Stimulated activated naive CD4-positive, alpha-beta T cell (primary cell): ENCODE measurements at places on chromosomes 3 and 15.
A peak's percentile ranks its signal among the peaks of the same experiment; 100 is the strongest.

- DNase-seq, result no peak
These were observed 39.6 kb downstream of the SCAP start for GRCh38 chr3:47436180-47436579.

DNA sequence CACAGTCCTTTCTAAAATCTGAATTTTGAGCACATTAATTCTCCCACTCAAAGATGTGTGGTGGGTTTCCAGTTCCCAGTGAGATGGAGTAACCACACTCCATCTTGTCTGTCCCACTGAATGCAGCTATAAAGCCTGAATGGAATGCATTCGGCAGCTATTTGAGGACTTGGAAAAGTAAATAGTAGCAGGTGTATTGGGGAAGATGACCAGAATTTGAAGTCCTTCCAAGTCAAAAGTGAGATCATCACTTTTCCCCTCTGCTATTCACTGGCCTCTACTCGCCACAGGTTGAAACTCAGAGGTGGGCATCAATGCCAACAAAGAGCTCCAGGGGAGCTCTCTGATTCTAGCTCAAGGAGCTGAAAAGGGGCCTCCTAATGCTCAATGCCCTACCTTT lies 8.1 kb upstream of the GNB5 start:
- DNase-seq, result no peak

GRCh38 chr3:3154879-3155610 lies 24.4 kb downstream of the CRBN start:
- DNase-seq, result no peak

GRCh38 chr3:99984668-99985067 lies 129.6 kb downstream of the FILIP1L start:
- no peak for DNase-seq

GRCh38 chr15:63160638-63161037 lies 3.4 kb upstream of the RPS27L start:
- DNase-seq, result no peak

- no peak for DNase-seq
These were observed 129.6 kb downstream of the CHSY1 start for GRCh38 chr15:101122266-101122665.

- peak; percentile 78 for DNase-seq
These were observed at the start of gene ALS2CL for GRCh38 chr3:46693038-46693891. ALS2CL (minus strand) TSS chr3:46693679; CDS start chr3:46689440, 4,239 bp downstream.

DNA sequence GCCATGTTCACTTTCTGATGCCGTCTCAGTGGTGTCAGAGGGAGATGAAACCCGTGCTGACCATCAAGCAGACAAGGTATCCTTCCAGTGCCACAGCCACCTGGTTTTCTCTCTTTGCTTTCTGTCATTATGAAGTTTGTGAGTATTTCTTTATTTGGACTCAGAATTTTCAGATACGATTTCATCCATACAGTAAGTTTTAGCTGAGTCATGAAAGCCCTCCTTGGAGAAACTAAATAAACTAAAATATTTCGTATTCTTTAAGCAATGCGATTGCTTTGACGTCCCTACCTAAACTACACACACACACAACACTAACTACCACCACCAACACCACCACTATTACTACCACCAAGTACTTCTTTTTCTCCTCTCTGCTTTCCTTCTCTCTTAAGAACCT lies 350.1 kb downstream of the NTRK3 start:
- DNase-seq, result no peak

DNA sequence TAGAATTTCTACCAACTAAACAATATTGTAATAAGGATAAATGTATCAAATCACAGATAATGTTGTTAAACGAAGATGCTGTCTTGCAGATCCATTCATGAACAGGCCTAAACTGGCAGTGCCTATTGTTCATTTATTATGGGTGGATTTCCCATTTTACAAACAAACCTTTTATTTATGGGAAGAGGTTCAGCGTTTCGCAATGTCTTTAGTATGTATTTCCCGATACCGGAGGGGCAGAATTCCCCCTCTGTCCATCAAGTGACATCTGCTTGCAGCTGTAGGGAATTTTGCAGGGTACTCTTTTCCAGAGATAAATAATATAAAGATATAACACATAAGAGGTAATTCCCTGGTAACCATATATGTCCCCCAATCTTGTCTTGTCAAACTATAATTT lies 5.7 kb downstream of the CEP19 start:
- no peak for DNase-seq

- no peak for DNase-seq
These were observed 18.1 kb downstream of the IL17RD start for GRCh38 chr3:57147071-57147470.

GRCh38 chr3:79140708-79141107 lies 627.1 kb downstream of the ROBO1 start:
- DNase-seq, result no peak

DNA sequence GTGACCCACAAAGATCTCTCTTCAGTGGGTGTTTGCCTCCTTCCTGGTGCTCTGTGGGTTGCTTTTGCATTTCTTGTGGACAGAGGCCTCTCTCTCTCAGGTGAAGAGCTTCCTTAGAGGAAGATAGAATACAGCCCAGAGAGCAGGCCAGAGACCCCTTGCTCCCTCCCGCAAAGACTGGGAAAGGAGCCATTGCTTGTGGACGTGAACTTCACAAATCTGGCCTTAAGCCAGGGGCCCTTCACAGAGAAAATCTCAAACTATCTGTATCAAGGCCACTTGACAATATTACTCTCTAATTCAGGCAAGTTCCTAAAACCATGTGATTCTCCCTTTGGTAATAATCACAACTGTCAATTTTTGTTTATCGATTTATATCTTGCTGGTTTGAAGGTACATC lies 30.4 kb upstream of the CLK3 start:
- DNase-seq, result no peak

DNA sequence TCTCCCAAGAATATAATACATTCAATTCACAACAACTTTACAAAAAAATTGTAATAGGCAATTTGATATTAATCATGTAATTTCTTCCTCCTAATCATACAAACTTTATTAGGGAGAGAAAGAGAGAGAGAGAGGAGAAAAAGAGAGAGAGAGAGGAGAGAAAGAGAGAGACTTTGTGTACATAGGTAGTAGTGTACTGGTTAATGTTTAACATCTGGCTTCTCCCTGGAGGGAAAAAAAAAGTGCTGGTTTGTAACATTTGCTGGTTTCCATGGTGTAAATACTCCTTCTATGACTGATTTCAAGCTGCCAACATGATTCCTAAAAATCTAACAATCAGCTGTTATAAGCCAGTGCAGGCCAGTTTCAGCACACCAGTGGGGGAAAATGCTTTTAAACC lies 98.0 kb upstream of the ARHGEF26 start:
- DNase-seq, result no peak

DNA sequence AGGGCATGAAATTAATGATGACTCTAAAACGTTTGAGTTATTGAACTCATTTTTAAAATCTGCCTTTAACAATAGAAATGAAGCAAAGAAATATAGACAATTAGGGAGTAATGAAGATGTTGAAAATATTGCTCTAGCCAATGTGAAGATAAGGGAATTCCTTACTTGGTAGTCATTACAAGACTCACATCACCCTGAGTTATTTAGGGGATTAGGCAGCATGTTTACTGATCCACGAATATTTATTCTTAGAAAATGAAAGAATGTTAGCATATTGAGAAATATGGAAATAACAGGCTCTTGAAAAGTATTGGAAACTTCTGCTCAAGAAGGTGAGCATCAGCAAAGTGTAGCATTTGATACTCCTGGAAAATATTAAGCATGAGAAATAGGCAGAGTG lies 398.1 kb upstream of the ARPP21 start:
- no peak for DNase-seq

- DNase-seq, result no peak
These were observed 234.1 kb upstream of the FEZF2 start for GRCh38 chr3:62607287-62608029.

- DNase-seq, result peak; percentile 39
These were observed 125.8 kb downstream of the PGPEP1L start for GRCh38 chr15:98881526-98882520.

GRCh38 chr3:183210341-183210740 lies 42.7 kb upstream of the B3GNT5 start:
- DNase-seq, result no peak

GRCh38 chr3:16388850-16389441 lies 123.9 kb downstream of the OXNAD1 start:
- no peak for DNase-seq

DNA sequence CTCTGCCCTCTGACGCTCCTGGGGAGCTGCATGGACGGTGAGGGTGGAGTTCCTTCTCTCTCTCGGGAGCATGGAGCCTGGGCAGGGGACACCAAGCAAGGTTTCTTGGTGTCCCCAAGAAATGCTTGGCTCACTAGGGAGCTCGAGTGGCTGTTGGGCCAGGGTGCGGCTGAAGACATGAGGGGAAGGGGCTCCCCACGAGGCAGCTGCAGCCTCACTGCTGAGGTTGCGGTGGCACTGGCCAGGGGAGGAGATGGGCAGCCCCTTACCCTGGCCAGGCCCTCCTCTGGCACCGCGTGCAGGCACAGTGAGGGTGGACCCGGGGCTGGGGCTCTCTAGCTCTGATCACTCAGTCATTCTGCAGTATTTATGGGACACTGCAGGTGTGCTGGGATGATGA lies 43.5 kb upstream of the SLC41A3 start:
- DNase-seq, result no peak

DNA sequence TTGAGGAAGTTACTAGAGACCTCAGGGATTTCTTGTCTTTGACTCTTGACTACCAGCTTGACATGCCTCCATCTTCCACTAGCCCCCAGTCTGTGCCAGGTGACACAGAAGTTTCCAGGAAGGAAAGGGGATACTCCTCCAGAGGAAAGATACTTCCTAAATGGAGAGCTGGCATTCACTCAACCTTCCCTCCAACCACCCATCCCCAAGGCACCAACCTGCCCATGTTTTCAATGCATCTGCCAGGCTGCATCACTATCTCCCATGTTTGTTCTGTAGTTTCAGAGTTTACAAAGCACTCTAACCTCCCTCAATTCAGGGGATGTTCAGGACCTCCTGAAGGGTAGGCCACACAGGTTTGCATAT lies 198.4 kb upstream of the LPP start:
- no peak for DNase-seq

DNA sequence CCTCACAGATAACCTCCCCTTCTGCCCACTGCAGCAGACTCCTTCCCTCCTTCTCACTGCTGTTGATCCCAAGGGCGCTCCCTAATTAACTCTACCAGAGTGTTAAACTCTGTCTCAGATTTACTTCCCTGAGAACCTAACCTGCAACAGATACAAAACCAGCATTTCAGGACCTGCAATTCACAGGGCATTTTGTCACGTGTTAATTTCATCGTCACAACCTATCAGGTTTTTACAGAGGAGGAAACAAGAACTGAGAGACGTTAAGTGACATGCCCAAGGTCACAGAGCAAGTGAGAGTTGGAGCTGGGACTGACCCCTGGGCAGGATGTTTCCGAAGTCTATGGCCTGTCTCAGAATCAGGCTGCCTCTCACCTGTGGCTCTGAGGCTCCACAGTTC lies 223.9 kb downstream of the UACA start:
- DNase-seq, result no peak

GRCh38 chr3:126758026-126758425 lies 54.0 kb downstream of the CHCHD6 start:
- DNase-seq, result no peak

DNA sequence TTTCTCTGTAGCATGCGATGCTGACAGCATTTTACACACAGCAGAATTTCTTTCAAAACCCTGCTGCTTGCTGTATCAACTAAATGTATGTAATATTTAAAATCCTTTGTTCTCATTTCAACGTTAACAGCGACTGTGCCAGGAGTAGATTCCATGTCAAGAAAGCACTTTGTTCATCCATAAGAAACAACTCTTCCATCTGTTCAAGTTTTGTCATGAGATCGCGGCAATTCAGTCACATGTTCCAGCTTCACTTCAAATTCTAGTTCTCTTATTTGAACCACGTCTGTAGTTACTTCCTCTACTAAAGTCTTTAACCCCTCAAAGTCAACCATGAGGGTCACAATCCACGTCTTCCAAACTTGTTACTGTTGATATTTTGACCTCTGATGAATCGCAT lies 50.6 kb downstream of the SMARCC1 start:
- DNase-seq, result no peak

DNA sequence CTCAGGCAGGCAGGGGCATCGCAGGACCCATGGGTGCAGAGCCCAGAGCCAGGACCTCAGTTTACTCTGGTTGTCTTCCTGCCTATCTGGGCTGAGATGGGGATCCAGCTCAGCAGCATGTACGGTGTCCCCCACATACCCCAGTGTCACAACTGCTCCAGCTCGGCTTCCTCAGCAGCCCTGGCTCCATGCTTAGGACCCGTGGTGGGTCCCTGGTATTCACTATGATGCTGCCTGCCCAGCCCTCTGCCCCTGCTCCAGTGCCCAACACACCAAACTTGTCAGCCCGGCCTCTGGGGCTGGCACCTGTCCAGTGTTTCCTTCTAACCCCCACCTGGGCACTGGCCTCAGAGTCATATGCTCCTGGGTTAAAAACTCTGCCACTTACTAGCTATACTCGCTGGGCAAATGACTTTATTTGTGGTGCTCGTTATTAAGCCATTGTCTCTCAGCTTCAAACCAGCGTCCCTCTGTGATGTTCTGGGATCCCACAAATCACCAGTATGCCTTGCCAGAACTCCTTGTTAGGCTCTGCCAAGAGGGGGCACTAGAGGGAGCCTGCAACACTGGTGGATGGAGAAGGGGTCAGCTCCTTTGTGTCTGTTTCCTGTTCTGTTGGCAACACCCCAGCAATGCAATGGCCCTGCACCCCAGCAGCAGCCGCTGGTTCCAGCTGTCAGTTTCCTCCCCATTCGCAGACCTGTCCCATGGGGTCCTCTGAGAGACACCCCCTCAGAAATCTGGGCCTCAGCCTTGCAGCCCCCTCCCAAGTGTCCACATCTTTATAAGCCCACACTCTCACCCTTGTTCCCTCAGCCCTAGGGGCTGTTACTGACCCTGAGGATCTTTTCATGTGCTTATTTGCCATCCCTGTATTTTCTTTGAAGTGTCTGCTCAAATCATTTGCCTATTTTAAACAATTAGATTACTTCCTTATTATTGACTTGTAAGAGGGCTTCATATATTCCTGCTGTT lies 24.1 kb upstream of the MRPS22 start:
- no peak for DNase-seq

DNA sequence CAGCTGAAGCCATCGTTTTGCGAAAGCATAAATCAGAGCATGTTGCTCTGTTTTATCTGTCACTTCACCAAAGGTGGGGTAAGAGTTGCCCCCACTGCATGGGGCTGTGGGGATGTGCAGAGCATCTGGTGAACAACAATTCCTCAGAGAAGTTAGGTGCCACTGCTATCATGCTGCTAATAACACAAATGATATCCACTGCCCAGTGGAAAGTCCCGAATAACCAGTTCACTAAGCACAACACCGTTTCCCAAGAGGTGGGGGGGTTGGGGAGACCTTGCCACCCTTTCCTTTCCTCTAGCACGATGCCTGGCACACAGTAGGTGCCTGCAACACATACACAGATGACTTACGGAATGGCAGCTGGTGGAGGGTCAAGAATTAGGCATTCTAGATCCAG lies 38.6 kb downstream of the FAM3D start:
- DNase-seq, result no peak
